ENCODE measurements at places on chromosomes 6 and 20.
A peak's percentile ranks its signal among the peaks of the same experiment; 100 is the strongest.

DNA sequence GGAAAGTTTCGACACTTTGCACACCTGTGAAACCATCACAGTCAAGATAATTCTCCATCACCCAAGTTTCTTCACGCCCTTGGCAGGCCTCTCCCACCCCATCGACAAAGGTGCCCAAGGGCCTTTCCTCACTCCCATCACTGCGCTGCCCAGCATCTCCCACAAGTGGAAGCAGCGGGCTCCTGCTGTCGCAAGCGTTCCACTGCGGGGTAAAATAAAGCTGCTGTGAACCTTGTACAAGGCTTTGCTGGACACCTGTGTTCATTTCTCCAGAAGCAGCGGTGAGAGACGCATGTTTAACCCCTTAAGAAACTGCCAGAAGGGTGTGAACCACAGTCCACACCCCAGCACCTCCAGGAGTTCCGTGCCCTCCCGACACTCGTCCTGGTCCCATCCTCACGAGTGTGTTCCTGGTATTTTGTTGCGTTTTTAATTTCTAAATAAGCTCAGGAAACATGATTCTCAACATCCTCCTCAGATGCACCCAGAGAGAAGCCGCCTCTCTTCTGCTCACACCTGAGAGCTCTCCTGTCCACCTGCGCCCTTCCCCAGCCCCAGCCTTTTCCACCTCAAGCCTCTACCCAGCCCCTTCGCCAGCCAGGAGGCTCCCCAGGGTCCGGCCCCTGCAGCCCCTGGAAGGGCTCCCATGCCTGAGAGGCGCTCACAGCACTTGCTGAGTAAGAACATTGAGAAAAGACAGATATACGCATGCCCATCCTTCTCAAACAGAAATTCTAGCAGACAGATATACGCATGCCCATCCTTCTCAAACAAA lies 97.5 kb downstream of the TAF4 start:
- DNase-seq, result no peak

- no peak for DNase-seq
These were observed 164.2 kb downstream of the NKAIN2 start for GRCh38 chr6:123967905-123968304.

DNA sequence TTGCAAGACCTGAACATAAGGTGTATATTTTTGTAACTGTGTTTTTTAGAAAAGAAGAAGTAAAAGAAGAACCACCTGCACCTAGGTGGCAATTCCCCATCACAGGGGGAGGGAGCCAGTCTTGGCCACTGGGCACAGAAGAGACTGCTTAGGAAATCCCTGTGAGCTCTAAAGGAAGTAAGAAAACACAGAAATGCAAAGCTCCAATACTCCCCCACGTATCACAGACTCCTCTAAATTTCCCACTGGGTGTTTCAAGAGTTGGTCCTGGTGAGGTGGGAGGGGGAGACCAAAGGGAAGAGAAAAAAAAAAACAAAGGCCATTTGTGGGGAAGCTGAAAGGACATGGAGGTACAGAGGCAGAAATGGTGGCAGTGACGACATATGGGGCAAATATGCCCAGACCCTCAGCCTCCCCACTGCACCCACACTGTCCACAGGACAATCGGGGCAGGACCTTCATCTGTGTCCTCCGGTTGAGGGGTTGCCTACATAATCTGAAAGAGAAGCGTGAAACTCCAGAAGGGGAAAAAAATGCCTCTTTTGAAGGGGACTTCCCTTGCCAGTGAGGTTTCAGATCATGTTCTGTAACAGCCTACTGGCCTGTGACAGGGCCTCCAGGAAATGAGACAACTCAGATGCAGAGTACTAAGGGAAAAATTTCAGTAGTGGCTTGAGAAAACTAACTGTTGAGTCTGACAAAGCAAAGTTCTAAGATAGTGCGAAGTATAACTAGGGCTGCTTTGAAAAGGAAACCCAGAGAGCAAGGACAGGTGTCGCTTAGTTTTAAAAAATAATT lies 226.2 kb upstream of the MARCKS start:
- no peak for DNase-seq

- peak; percentile 51 for DNase-seq
These were observed 4.2 kb downstream of the KCNK17 start for GRCh38 chr6:39309942-39310531.

DNA sequence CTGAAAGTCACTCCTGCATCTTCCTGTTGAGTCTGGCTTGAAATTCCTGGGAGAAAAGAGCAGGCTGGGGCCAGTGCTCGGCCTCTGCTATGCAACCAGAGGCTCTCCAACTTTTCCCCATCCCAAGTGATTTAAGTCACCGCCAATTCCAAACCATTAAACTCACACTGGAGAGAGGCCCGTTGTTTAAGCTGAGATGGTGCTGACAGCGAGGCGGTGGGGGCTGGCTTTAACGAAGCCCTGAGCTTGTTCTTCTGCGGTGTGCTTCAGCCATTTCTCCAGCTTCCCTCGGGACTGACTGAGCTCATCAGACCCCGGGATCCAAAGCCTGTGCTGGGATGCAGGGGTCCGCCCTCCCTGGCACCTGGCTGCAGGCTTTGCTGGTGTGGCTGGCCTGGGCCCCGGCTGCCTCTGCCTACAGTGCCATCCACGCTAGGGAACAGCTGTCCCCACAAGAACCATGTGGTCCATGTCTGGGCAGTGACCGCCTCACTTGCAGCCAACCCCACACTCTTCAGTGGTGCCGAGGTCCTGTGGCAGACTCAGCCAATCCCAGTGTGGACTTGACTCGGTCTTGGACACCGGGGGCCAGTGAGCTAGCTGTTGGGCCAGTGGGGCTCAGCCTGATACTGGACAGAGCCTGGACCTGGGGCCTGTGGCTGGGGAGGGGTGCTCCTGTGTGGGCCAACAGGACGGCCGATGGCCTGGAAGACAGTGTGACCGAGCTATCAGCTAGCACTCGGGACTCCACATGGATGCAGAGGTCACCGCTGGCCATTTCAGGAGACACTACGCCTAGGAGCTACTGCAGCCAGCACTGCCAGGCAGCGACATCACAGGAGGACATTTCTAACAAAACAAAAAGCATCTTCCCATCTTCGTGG lies 21.2 kb downstream of the RAMACL start:
- no peak for DNase-seq

DNA sequence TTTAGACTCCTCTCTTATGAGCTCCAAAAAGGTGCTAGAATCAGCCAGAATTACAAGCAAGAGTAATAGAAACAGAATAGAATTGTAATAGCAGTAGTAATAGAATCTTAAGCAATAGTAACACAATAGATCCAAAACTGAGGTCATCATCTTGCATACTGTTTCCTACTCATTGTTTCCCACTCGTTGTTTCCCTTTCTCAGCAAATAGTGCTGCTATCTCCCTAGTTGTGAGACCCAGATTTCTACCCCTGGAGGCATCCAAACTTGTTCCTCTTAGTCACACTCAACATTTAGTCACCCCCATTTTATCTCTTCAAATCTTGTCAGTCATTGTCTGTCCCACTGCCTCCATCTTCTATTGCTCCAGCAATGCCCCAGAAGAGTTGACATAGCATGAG lies 356.9 kb upstream of the MARCKS start:
- DNase-seq, result no peak

DNA sequence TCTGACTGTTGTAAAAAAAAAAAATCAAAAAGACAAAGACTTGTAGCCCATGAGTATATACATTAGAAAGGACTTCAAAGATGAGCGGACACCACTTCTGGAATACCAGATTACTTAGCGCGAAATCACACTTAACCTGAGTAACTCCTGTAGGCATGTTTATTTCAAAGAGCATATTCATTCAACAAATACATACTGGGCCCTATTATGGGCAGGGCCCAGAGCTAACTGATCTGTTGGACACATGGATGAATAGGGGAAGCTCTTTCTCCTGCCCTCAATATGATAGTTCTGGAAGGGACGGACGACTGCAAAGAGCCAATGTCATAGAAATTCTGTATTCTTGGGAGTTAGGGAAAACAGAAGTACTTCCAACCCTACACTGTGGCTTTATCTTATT lies 12.3 kb downstream of the MAN1A1 start:
- no peak for DNase-seq

- no peak for DNase-seq
These were observed 91.8 kb downstream of the TMEM200A start for GRCh38 chr6:130457605-130458004.

DNA sequence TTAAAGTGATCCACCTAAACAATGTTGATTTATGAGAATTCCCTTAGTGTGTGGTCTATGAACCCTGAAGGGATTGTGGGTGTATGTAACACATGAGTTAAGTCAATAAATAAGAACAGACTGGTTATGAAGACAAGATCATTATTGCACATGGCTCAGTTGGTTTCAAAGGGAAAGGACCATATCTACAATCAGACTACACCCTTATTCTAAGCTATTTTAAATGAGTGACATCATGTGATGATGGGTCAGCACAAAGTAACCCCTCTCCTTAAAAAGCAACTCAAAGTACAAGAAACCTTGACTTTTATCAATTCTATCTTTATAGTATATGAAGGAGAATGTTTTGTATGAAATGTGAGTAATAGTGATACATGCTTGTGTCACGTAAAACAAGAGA lies 15.3 kb upstream of the ZSCAN23 start:
- no peak for DNase-seq

DNA sequence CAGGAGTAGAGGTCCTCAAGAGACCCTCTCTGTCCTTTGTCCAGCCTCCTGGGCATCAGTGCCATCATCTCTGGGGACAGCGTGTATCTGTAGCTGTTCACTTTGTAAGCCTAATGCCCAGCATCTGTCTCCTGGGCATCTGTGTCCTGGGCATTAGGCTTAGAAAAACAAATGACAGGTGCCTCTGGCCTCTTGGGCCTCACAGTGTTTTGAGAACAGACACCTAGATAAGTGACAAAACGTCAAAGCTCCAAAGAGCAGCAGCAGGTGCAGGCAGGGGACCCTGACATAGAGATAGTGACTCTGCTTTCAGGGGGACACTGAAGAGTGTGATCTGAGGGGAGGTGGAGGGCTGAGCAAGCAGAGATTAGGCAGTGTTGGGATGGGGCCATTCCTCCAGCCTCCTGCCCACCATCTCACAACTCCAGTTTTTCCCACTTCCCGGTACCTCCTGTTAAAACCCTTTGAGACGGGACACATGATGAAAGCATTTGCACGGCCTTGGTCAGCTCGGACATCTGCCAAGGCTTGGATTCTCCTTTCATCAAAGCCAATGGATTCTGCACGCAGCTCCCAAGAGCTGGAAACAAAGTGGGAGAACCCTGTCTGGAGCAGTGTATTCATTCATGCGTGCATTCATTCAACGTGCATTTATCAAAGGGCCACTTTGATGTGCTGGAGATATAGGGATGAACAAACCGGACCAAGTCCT lies 55.5 kb upstream of the CD93 start:
- no peak for DNase-seq

DNA sequence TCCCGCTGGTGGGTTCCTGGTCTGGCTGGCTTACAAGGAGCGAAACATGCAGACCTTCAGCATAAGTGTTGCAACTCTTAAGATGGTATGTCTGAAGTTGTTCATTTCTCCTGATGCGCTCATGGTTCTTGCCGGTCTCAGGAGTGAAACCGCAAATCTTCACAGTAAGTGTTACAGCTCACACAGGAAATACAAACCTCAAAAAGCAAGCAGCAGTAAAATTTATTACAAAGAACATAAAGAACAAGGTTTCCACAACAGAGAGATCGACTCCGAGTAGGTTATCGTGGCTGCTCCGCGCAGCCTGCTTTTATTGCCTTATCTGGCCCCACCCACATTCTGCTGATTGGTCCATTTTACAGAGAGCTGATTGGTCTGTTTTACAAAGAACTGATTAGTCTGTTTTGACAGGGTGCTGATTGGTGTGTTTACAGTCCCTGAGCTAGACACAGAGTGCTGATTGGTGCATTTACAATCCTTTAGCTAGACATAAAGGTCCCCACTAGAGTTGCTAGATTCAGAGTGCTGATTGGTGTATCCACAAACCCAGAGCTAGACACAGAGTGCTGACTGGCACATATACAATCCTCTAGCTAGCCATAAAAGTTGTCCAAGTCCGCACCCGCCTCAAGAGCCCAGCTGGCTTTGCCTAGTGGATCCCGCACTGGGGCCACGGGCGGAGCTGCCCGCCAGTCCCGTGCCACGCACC lies 39.2 kb downstream of the TRIM27 start:
- DNase-seq, result peak; percentile 92

- DNase-seq, result no peak
These were observed 19.5 kb downstream of the KATNA1 start for GRCh38 chr6:149628875-149629510.

GRCh38 chr20:32902456-32903420 lies 44.0 kb downstream of the EFCAB8 start:
- DNase-seq, result peak; percentile 65

GRCh38 chr6:26216359-26216885 lies 129.2 kb downstream of the HFE start:
- DNase-seq, result peak; percentile 79

GRCh38 chr6:89242574-89243330 lies 25.6 kb upstream of the GABRR1 start:
- no peak for DNase-seq

DNA sequence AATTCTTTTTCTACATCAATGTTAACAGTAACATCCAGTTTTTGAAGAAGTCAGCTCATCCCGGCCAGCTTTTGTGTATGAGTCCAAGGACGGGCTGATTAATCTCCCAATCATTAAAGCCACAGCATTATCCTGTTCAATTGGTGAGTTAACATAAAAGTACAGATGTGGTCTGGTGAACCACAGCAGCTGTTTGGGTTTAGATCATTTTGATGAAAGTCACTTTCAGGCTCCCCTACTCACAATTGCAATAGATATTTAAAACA lies 69.0 kb upstream of the NFATC2 start:
- no peak for DNase-seq

GRCh38 chr6:21438986-21439352 lies 154.6 kb upstream of the SOX4 start:
- DNase-seq, result no peak

GRCh38 chr6:145735356-145736165 lies at the start of gene EPM2A:
EPM2A (minus strand) TSS chr6:145735520; CDS start chr6:145735498, 22 bp downstream.
- peak; percentile 76 for DNase-seq

GRCh38 chr20:60486315-60486714 lies 528.1 kb downstream of the CDH26 start:
- DNase-seq, result no peak

Data from CD4-positive, alpha-beta T cell (primary cell).